ENCODE measurements at places on chromosomes 5 and 9.

GRCh38 chr9:75953218-75953617, 62.7 kb downstream of the PCSK5 start:
- no peak for DNase-seq

- DNase-seq = no peak
Measured at GRCh38 chr9:93128011-93128714, 5.9 kb downstream of the NINJ1 start.

GRCh38 chr5:572398-573019, 39.6 kb upstream of the CEP72 start:
- DNase-seq = no peak

- DNase-seq = no peak
Measured at GRCh38 chr5:42005561-42006153, 80.6 kb downstream of the FBXO4 start.

DNA sequence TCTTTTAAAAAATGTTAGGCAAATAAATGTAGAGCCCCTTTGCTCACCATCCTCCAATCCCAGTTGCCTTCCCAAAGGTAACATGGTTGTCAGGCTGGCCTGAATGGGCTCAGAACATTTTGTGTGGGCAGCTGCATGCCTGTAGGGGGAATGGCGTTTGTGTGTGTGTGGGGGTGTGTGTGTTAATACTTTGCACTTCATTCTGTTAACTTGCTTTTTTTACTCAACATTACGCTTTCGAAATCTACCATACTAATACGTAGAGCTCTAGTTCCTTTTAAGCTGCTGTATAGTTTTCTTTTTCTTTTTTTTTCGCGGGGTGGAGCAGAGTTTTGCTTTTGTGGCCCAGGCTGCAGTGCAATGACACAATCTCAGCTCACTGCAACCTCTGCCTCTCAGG, 14.0 kb downstream of the MYOZ3 start:
- DNase-seq = no peak

DNA sequence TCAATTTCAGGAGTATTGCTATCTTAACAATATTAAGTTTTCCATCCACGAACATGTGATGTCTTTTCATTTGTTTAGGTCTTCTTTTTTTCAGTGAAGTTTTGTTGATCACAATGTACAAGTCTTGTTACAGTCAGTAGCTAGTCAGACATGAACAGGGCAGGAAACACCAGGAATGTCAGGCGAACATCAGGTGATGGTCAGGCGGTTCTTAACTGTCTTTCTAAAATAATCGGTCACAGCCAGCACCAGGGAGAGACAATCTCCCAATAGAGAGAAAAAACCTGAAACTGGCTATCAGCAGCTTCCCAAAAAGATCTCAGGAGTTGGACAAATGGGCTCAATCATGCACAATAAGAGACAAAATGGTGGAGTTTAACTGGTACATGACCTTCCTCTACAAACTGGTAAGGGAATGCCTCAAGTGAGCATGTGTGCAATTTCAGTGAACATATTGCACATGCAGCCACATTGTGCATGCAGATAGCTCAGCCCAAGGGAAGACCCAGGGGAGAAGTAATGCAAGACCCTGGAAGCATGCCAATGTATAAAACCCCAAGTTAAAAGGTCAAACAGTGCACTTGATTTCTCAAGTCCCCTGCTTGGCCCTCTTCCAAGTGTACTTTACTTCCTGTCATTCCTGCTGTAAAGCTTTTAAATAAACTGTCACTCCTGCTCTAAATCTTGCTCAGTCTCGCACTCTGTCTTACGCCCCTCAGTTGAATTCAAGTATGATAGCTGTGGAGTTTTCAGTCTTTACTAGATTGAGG, 176.1 kb upstream of the RASEF start:
- no peak for DNase-seq

- DNase-seq = no peak
Measured at GRCh38 chr9:19378647-19379046, 1.4 kb downstream of the RPS6 start.

DNA sequence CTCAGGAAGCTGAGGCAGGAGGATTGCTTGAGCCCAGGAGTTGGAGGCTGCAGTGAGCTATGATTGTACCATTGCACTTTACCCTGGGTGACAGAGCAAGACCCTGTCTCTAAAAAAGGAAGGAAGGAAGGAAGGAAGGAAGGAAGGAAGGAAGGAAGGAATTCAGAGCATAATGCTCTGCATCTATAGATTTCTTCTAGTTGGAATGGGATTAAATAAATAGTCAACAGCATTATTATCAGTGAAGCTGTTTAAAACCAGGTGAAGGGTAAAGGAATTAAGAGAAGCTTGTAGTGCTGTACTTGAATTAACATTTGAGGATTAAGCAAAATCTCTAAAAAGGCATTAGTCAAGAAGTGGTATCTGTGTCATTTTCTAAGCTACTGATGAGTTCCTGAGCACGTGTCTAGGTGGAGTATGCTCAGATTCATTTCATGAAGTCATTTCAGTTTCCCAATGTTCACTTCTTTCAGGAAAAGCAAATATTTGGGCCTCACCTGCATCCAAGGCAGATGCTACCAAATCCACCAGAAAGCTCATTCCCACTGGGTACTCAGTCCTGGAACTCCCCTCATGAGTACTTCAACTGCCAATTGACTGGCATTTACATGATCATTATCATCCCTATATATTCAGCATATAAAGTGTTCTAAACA, 8.4 kb downstream of the PDE6A start:
- no peak for DNase-seq

DNA sequence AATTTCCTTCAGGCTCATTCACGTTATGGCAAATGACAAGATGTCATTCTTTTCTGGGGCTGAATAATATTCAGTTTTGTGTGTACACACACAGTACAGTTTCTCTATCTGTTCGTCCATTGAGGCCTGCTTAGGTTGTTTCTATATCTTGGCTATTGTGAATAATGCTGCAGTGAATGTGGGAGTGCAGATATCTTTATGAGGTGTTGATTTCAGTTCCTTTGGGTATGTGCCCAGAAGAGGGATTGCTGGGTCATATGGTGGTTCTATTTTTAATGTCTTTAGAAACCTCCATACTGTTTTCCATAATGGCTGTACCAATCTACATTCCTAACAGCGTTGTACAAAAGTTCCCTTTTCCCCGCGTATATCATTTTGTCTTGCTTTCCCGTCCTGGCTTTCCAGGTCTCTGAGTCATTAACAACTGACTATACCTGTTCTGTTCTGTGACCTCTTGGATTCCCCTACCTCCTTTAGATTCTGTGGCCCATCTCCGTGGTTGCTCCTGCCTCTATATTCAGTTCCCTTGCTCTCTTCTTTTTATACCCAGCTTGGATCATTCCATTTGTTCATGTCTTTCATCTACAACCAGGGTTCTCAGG, 6.8 kb downstream of the SNX30 start:
- no peak for DNase-seq

- DNase-seq = no peak
Measured at GRCh38 chr5:89064736-89065135, 181.8 kb upstream of the MEF2C start.

DNA sequence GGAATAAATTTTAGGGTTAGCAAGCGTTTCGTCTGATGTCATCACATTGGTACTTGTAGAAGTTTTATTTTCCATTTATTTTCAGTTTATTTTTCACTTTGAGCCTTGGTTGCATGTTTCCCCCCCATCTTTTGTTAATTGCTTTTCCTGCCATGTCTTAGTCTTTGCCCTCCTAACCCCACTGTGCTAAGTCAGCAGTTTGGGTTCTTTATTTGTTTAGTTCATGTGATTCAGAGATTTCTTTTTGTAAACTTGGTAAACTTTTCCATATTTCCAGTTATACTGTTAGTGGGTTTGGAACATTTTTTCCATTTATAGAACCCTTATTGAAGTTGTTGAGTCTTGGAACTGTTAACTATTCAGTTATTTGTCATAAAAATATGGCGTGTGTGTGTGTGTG, 252.9 kb upstream of the ANKH start:
- DNase-seq = no peak

GRCh38 chr5:150503977-150504620, 3.8 kb upstream of the NDST1 start:
- DNase-seq = no peak

- DNase-seq = no peak
Measured at GRCh38 chr9:11312966-11313365, 700.2 kb upstream of the PTPRD start.

DNA sequence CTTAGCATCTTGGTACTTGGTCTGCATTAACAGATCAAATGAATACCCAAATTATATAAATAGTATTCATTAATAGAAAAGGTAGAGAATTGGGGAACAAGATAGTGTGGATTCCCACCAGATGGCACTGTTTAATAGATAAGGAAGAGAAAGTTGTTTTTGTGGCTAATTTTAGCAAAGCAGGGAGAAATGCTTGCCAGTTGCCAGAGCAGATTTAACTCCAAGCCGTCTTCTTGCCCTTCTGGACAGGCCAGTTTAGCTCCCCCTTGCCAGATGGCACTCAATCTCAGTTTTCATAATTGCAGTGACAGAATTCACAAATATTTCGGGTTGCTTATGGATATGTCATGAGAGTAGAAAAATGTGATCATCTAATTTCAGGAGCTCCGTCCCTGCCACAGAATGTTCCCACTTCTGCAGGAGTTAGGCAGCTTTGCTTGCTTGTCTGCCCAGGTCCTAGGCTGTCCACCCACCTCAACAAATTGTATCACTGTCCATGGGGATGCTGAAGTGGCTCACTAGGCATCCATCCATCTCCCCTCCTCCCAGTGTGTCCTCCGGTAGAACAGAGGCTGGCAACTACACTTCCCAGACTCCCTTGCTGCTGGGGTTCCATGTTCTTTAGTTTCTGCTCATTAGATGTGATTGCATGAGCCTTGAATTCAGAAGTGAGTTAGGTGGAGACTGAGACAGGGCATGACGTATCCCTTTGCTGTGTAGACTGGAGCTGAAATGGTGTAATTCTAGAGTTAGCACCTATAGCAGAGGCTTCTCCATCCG, 11.8 kb upstream of the HEXB start:
- no peak for DNase-seq

DNA sequence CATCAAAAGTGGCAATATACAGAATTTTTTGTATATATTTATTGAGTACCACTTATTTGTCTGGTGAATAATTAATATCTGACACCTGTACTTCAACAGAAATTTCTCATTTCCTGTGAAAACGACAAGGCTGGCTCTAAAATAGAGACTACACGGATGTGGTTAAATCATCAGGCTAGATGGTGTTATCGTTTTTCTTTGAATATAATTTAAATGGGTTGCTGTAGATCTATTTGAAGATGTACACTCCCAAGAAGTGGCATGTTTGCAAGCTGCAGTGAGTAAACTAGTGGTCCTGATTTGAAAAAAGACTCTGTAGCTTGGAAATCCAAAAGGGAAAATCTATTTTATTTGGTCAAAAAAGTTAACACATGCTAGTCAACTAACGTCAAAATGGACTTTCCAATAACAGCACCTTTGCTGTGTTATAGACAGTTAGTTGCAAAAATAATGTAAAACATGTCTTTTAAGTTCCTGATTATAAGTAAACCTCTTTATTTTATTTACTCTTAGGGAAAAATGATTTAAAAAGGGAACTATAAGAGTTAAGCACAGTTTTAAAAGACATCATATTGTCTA, 13.8 kb downstream of the ST8SIA4 start:
- no peak for DNase-seq

- DNase-seq = no peak
Measured at GRCh38 chr5:2732850-2733249, 18.6 kb downstream of the IRX2 start.

DNA sequence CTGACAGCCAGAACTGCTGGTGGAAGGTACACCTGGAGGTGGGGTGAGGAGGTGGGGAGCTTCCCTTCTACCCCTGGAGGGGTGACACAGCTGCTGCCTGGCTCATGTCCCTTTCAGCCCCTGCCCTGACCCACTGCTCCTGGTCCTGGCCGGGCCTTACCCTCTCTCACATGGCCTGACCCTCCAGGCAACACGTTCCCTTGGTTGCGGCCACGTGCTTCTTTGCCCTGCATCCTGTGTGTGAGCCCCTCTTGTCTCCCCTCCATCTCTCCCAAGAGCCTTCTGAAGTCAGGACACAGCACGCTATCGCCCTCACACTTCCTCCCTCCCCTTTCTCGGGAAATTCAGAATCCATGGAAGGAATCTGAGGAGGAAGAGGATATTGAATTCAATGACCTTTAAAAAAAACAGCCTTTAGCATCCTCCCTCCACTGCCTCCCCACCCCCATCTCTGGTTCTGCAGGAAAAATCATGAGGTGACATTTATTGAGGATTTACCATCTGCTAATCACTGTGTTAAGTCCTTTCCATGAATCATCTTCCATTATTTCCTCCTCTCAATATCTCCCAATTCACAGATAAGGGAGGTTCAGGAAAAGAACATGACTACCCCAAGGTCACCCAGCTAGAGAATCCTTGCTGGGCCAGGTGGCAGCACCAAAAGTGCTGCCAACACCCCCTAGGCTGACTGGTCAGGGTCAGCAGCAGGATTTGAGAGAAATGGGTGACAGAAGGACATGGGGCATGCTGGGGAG, 8.3 kb downstream of the AQP3 start:
- DNase-seq = no peak

GRCh38 chr5:138960145-138960692, 85.1 kb upstream of the LRRTM2 start:
- no peak for DNase-seq

DNA sequence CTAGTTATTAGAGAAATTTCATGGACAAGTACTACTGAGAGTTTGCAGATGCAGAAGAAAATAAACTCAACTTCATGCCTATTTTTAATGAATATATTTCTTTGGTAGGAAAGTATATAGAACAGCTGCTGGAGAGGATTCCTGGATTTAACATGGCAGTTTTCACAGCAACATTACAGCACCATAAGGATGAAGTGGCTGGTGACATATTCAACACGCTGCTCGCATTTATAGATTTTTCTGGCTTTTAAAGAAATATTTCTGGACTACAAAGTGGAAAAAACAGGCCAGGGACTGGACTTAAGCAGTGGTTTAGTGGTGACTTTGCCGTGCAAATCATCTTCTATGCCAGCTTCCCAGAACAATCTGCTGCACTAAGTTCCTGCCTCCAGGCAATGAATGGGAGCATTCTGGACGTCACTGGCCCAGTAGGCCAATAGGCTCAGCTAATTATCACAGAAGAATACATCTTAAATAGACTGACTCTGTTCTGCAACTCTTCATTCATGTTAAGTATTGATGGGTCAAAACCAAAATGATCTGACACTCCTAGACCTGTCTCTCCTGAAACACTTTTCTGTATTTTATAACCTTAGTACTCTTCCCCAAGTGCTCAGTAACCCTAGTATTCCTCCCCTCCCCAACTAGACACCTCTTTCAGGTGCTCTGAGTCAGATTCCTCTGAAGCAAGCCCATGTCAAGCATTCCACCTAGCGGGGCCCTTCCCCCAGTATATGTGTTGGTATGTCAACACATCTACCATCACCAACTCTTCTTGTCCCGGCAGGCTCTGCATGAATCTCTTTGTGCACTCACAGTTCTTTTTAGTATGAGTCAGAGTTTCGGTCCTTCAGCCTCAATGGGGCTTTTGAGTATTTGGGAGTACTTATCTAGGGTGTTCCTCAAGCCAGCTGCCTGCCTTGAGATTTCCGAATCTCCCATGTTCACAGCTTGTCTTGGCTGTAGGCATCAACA, 625.5 kb downstream of the CHSY3 start:
- DNase-seq = no peak

- no peak for DNase-seq
Measured at GRCh38 chr9:806285-807156, 35.0 kb upstream of the DMRT1 start.
